ENCODE measurements at places on chromosomes 11 and 22.

DNA sequence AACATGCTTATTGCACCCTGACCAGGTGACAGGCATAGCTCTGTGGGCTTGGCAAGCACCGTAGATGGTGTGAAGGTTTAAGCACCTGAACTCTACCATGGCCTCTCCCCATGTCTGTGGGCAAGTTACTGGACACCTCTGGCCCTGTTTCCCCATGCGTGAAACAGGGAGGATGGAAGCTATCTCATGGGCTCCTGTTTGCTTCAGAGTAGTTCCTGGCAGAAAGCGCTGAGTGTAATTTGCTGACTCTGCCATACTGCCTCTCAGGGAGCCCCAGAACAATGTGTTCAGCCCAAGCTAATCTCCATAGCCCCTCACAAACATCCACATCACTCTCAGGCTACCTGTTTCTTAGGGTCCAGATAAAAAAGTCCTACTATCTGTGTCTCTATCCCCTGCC is 2.4 kb downstream of the CBX6 start:
- DNase-seq: no peak

GRCh38 chr11:60528465-60528864 is 13.3 kb downstream of the MS4A13 start:
- DNase-seq: no peak

- DNase-seq: no peak
These were observed 103.5 kb downstream of the DDX10 start for GRCh38 chr11:108768370-108768769.

GRCh38 chr11:30567120-30567519 is 19.0 kb downstream of the MPPED2 start:
- no peak for DNase-seq

- DNase-seq: peak; percentile 13
These were observed 43.6 kb upstream of the HORMAD2 start for GRCh38 chr22:30036656-30037055.

GRCh38 chr11:26593691-26594090 is 21.6 kb upstream of the MUC15 start:
- DNase-seq: no peak
